ENCODE measurements at places on chromosomes 7 and 10.

DNA sequence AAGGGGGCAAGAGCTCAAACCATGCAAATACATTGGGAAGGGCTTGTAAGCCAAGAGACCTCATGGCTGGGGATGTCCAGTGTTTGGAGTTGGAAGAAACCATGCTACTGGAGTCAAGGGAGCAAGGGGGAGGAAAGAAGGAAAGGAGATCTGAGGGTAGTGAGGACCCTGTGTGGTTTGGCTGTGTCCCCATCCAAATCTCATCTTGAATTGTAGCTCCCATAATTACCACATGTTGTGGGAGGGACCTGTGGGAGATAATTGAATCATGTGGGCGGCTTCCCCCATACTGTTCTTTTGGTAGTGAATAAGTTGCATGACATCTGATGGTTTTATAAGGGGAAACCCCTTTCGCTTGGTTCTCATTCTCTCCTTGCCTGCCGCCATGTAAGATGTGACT is 56.5 kb upstream of the ADRB1 start:
- no peak for DNase-seq

DNA sequence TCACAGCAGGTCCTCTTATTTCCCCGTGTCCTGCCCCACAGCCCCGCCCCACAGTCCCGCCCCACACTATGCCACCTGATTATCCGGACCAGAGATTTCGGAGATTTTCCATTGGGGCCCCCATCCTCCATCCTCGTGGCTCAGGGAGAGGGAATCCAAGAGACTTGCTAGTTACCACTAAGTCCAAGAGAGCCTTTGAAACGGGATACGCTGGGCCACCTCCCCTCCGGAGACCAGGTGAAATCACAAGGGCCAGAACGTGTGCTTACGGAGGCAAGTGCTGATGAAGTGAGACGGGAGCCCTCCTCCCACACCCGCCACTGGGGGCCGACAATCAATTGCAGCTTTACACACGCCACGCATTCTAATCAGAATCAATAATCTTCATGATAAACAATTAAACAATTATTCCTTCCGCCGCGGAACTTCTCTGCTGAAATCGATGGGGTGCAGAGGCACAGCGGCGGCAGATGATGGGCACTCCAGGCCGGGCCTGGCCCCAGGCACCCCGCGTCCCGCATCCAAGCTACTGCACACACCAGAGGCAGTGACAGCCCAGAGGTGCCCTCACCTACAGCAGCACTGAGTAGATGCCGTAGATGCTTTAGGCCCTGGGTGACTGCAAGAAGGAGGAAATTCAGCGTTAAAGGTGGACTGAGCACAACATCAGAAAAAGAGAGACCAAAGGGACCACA is 534.0 kb upstream of the FOXK1 start:
- DNase-seq, result no peak

GRCh38 chr7:70788276-70788675 is 343.7 kb upstream of the GALNT17 start:
- no peak for DNase-seq

GRCh38 chr10:114030140-114030539 is 13.5 kb upstream of the ADRB1 start:
- no peak for DNase-seq

GRCh38 chr10:47307381-47307780 is 7.4 kb downstream of the GDF10 start:
- no peak for DNase-seq

GRCh38 chr10:130812381-130813148 is 499.0 kb downstream of the TCERG1L start:
- DNase-seq, result no peak

GRCh38 chr10:69758310-69758728 is 43.4 kb upstream of the COL13A1 start:
- no peak for DNase-seq

DNA sequence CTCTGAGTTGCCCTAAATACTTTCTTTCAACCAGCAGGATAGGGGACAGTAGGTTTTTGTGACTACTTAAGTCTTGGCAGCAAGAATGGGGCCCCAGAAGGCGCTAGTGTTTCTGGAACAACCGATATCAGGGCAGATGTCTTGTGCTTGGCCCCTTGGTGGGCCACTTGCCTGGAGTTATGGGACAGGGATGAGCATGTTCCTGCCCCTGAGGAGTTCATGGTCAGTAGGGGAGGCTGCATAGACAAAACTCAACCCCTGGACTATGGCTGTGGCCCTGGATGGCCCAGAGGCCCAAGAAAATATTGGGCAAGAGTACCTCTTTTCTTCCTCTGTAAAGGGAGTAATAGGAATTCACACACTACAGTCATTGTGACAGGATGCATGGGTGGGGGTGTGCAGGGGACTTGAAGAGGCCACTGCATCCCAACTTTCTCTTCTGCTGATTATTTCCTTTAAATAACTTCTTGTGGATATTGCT is 57.7 kb upstream of the IGFBP3 start:
- DNase-seq, result no peak

All from Panc1 (cell line).